ENCODE measurements at places on chromosomes 2 and 18.

DNA sequence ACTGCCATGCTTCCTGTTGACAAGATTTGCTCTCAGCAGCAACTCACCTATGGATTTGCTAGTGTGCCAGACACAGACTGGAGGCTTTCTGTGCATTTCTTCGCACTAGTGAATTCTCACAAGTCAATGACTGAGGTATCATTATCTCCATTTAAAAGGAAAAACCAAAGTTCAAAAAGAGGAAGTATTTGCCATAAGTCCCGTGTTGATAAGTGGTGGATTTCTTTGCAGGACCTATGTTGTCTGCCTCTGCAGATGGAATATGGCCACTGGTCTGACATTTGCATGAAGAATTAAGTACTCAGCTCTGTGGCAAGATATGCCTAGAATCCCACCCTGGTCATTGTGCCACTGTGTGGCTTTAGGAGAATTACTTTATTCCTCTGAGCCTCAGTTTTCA lies 299.6 kb downstream of the PAX3 start:
- H3K27ac ChIP-seq = no peak overlapping the region
- H3K4me3 ChIP-seq = no peak overlapping the region
- H3K4me1 ChIP-seq = no peaks in the 10 kb centered on the region

DNA sequence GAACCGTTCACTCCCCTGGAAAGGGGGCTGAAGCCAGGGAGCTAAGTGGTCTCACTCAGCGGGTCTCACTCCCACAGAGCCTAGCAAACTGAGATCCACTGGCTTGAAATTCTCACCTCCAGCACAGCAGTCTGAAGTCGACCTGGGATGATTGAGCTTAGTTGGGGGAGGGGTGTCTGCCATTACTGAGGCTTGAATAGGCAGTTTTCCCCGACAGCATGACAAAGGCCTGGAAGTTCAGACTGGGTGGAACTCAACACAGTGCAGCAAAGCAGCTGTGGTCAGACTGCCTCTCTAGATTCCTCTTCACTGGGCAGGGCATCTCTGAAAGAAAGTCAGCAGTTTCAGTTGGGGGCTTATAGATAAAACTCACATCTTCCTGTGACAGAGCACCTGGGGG lies 292.5 kb downstream of the NUP35 start:
- no peaks in the 10 kb centered on the region for H3K36me3 ChIP-seq
- no peak overlapping the region for H3K4me3 ChIP-seq

- DNase-seq = no peak
- peaks cover 5% of the 10 kb centered on the region for H3K4me1 ChIP-seq
- H3K27ac ChIP-seq = no peak overlapping the region
- H3K4me3 ChIP-seq = no peak overlapping the region
- H3K27me3 ChIP-seq = no peaks in the 10 kb centered on the region
These were observed 166.1 kb upstream of the RAB6C start for GRCh38 chr2:129813404-129813803.

DNA sequence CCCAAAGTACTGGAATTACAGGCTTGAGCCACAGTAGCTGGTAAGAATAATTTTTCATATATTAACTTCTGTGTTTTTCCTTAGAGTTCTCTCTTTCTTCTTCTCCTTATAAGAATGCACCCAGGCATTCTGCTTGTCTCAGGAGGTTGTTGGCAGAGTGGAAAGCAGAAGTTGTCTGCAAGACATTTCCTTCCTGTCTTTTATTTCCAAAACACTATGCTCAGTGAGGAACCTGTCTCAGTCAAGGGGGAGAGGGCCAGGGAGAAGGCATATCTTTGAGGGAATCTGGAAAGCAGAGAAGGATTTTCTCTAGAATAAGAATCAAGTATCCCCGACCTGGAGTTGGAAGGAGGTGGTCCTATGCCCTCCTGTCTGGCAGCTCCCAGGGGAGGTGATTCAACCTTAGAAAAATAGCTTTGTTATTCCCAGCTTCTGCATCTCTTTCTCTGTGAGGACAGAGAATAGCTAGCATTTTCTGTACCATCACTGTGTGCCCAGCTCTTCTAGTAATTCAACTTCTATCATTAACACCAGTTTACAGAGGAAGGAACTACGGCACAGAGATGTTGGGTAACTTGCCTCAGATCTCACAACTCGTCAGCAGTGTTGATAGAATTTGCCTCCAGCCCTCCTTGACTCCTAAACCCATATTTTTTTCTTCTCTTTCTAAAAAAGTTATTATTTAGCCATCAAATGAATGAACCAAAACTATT lies 3.8 kb upstream of the LPIN2 start:
- H3K36me3 ChIP-seq = no peaks in the 10 kb centered on the region
- H3K4me1 ChIP-seq = peaks cover 9% of the 10 kb centered on the region
- H3K27ac ChIP-seq = peak overlapping the region; percentile 63
- no peaks in the 10 kb centered on the region for H3K27me3 ChIP-seq
- no peak overlapping the region for H3K4me3 ChIP-seq

- DNase-seq = no peak
- H3K27ac ChIP-seq = no peak overlapping the region
- H3K4me1 ChIP-seq = no peaks in the 10 kb centered on the region
- no peaks in the 10 kb centered on the region for H3K36me3 ChIP-seq
- no peak overlapping the region for H3K4me3 ChIP-seq
- no peaks in the 10 kb centered on the region for H3K27me3 ChIP-seq
These were observed 115.2 kb downstream of the EXOC6B start for GRCh38 chr2:72710418-72711152.
